ENCODE measurements at places on chromosomes 1 and 21.

GRCh38 chr1:67626861-67627235 lies 58.2 kb upstream of the GADD45A start:
- no peak for DNase-seq

- no peak for DNase-seq
Measured at GRCh38 chr1:206835186-206835585, 30.2 kb upstream of the IL20 start.

- no peak for DNase-seq
Measured at GRCh38 chr1:2463396-2463795, 12.7 kb upstream of the PLCH2 start.

DNA sequence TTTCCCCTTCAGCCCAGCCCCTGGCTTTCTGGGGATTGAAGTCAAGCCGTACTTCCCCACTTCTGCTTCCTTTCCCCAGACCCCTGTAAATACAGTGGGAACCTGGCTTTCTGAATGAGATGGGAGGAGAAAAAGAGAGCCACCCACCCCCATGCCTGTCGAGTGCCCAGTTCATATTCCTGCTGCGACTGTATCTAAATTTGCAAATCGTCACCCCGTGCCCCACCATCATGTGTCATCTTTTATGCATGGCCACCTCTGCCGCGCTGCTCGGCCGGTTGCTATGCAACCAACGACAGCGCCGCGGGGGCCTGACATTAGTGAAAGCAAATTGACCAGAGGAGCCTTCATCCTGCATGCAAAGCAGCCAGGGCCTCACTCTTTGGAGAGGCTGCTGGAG lies 143.0 kb downstream of the ELAVL4 start:
- no peak for DNase-seq

- DNase-seq = no peak
Measured at GRCh38 chr1:60890664-60891063, 191.7 kb upstream of the NFIA start.

- DNase-seq = no peak
Measured at GRCh38 chr1:64743954-64744491, 852 bp upstream of the RAVER2 start.

GRCh38 chr1:26961826-26962225 lies 1.6 kb upstream of the KDF1 start:
- DNase-seq = no peak

DNA sequence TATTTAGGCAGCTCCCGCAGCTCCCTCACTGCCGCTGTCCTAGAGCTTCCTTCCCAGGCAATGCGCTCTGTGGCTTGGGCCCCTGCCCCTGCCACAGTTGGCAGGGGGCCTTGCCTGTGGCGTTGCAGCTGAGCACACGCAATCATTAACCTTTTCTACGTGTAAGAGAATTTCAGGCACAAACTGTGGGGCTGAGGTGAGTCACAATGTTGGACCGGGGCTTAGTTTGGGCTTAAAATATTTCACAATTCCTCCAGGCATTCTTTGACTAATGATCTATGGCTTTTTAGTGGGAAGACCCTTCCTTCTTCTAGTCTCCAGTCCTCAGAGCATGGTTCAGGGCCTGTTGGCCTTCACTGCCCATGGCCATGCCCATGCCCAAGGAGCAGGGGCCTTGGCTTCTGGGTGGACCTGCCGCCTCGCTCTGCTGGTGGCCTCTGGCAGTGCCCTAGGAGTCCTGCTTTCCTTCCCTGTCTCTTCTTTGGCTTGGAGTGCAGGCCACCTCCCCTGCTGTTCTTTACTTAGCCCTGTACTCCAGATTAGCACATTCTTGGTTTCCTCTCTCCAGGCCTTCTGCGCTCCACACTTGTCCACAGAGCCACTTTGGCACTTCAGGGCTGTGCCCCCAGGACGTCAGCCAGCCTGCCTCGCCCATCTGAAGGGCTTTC lies 39.2 kb downstream of the MAPKAPK2 start:
- no peak for DNase-seq

DNA sequence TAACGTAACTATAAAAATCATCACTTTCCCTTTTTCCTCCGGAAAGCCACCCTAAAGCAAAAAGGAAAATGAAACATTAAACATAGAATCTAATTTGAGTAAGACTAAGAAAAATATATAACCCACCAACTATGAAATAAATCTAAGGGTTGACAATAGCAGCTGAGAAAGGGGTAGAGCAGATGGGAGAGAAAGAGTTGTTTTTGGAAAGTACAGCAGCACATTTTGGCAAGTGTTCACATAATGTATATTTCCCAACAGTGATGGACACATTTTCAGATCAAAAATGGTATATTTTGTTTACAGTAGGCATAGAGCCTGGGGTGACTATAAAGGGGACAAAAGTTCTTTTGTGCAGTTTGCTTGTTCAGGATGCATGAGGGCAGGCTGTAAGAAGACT lies 1287.4 kb upstream of the B3GALT2 start:
- no peak for DNase-seq

GRCh38 chr21:33367309-33367973 lies 35.8 kb upstream of the IFNGR2 start:
- no peak for DNase-seq

DNA sequence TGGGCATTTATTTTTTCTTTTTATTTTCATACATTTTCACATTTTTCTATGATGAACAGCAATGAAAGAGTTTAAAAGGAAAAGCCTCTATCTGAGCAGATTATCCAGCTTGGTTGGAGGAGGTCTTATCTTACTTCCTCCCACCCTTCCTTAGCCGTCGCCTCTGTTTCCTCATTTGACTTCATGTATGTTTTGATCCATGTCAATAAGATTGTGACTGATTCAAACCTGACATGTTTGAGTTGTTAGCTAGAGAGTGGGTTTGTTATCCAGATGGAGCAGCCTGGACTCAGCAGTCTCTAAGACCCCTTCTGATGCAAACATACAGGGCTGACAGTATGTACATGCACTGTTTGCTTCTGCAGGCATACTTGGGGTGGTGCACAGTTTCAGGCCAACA lies 31.2 kb downstream of the MACO1 start:
- DNase-seq = no peak

DNA sequence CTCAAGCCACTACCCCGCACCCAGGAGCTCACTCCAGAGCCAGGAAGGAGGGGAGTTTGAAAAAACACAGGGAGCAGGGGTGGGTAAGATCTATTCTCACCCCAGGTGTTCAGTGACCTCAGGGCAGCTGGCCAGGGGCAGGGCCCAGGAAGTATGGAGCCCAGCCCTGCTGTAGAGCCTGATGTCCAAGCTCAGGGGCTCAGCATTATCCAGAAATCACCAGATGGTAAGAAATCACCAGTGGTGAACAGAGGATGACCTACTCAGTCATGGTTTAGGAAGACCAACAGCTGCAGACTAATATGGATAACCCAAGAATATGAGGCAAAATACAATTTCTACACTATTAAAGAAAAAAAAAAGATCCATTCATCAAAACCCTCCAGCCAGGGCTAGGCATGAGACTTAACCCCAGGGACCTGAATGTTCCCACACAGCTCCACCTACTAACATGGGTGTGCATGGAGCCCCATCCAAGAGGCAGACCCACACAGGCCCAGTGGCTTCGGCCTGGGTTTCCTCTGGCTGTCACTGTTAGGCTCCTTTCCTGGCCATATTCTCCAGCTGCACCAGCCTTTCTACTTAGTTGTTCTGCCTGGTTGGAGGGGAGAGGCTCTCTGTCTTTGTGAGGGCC lies 67.6 kb downstream of the KCNN3 start:
- DNase-seq = no peak

DNA sequence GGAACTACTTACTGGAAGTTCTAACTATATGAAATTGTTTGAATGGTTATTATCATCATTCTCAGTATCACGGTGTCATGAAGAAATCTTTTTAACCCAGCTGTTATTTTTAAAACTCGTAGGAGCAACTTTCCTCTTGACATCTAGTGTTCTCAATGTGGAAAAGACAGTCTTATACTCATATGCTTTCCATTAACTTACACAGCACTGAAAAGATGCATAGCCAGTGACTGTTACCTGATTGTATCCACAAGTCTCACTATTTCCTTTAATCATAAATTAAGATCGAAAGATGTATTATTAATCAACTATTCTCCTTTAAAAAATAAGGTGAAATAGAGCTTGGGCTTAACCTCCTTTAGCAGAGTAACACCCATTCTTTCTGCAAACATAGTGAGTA lies 59.7 kb upstream of the TNFSF4 start:
- DNase-seq = no peak

DNA sequence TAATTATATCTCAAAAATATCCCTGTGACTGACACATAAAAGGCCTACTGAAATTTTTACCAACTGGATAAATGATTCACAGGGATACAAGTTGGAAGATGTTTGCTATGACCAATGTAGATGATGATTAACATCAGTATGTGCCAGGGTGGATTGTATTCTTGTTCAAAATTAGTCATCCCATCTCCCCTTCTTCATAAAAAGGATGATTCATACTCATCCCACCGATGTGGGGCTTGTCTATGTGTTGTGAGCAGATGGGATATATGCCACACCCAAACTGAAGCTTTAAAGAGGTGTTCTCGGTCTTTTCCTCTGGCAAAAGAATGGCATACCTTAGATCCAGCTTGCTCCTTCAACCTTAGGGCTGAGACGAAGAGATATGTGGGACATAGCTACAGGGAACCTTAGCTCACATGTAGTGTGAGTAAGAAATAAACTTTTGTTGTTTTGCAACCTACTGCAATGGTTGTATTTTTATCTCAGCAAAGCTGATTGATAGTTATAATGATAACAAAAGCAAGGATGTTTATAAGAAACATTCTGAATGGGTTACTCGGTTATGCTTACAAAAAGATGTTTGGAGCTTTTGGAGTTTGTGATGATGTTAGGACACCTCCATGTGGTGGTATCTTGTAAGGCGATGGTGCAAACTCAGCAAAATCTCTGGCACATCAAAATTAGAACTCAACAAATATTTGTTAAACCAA lies 29.4 kb downstream of the SPATA17 start:
- no peak for DNase-seq

GRCh38 chr1:99218572-99218971 lies 45.7 kb upstream of the PLPPR4 start:
- DNase-seq = no peak

GRCh38 chr1:7993593-7994479 lies 32.3 kb downstream of the ERRFI1 start:
- DNase-seq = no peak

DNA sequence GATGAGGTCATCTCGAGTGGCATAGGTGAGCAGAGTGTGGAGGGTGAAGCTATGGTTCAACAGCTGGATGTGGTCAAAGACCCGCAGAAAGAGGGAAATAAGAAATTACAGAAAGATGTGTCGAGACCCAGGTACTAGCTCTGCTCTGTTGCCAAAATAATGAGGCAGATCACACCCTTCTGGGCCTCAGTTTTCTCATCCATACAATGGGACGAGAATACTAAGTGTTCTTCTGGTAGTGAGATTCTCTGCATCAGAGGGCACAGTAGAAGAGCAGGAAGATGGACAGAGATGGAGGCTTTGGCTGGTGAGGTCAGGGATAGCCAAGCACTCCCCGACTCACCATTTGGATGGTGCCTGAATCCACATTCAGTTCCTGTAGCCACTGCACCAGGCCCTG lies 11.1 kb downstream of the MAP3K6 start:
- DNase-seq = no peak

DNA sequence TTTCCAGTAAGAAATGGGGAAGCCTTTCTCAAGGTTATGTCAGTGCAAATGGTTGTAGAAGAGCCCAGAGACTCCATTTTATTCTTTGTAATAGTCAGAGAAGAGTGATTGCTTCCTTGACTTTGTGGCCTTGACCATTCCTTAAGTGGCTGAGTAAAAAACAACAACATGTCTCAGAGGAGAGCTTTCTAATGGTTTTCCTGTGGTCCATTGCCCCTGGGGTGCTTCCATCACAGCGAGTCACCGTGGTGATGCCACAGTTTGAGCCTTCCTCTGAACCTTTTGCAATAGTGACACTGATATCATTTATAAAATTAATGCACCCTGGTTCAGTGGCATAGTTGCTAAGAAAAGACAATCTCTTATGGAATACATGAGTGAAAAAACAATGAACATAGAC lies 38.6 kb downstream of the PAPPA2 start:
- no peak for DNase-seq

- DNase-seq = peak; percentile 70
Measured at GRCh38 chr21:44765231-44766013, 36.2 kb downstream of the UBE2G2 start.

GRCh38 chr1:94327001-94327690 lies 89.8 kb upstream of the ARHGAP29 start:
- no peak for DNase-seq

GRCh38 chr1:189986516-189986915 lies 491.1 kb downstream of the BRINP3 start:
- DNase-seq = no peak

GRCh38 chr1:16151196-16151994 lies 4.5 kb downstream of the EPHA2 start:
- peak; percentile 45 for DNase-seq

GRCh38 chr1:29800522-29800956 lies 564.2 kb downstream of the PTPRU start:
- DNase-seq = no peak

DNA sequence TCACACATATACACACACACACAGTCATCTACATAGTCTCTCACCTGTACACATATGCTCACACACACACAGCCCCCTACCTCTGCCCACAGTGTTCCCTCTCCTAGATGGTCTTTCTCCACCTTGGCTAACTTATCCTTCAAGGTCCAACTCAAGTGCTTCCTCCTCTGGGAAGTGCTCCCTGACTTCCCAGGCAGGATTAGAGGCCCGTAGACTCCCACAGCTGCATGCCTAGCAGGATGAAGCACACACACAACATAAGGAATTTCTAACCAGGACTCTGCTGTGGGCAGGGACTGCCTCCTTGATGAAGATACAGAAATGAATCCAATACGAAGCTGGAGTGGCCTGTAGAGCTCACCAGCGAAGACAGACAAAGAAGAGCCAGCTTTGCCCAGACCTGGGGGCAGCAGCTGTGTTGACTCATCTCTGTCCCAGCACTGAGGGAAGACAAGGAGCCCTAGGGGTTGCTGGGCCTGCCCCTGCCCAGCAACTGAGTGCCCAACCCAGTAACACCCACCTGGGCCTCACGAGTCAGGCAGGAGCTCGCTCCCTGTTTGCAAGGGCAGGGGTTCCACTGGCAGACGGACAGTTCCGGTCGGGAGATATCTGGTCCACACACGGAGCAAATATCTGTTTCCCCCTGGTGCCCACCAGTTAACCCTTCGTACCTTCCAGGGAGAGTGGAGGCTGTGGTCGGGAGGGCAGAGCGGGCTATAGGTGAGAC lies 100.8 kb downstream of the DMRTB1 start:
- DNase-seq = no peak

DNA sequence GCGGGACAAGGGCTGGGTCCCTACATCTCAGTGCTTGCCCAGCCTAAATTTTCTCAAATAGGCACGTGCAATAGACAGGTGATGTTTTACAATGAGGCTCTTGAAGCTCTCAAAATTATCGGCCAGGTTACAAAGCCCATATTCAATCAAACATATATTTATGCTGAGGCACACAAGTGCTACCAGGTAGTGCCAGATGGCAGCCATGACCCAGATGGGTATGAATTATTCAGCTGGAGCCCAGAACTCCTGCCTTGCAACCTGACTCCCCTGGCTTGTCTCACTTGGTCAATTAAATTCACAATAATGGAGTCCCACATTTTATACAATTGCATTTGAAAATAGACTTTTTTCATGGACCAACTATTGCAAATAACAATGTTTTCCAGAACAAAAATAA lies 12.3 kb upstream of the ADAM30 start:
- no peak for DNase-seq

Measured in K562 (cell line).